Bronchial epithelial cell (primary cell): ENCODE measurements at places on chromosomes 7 and 10. TPM values are rescaled to one million over a fixed set of nuclear protein-coding genes. Genes with fewer than 3 reads are reported as not detected.

Gene ANKRD7
- total RNA-seq: 0.26 TPM in 2 replicates

Gene SMO
- total RNA-seq: 2.4 and 5.0 TPM in 2 replicates

Gene AZGP1
- 1.2 and 1.6 TPM in 2 replicates for total RNA-seq

Gene GRM3
- not detected in 2 replicates for total RNA-seq

Gene MICALL2
- total RNA-seq: 13.7 and 14.2 TPM in 2 replicates

Gene C7orf57
- 0.53 and 2.4 TPM in 2 replicates for total RNA-seq

GRCh38 chr10:15188603-15189002 lies 20.1 kb upstream of the NMT2 start:
- DNase-seq: no peak

- DNase-seq: no peak
These were observed 824.9 kb downstream of the TNS3 start for GRCh38 chr7:46756996-46757395.

DNA sequence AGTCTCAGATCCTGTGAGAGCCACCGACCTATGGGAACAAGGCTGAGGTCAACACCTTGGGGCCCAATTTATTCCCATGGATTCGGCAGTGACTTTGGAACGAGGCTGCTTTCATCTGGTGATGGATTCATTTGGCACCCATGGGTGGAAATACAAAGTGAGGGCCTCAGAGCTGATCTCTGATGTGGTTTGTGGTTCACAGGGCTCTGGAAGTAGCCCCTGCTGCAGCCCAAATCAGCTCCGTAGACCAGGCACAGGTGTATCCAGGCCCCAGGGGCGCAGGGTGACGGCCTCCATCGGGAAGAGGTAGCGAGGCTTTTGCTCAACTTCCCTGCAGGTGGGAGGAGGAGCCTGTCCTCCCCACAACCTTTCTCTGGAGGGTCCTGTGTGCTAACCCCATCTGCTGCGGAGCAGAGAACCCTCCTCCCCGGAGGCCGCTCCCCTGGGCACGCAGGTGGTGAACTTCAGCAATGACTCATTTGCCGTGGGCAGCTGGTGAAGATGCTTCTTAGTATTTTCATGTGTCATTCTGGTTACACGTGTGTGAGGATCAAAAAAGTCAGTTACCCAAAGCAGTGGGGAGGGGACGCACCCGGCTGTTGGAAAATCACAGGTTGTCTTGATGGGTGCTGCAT lies 7.5 kb upstream of the JAKMIP3 start:
- DNase-seq: no peak

- no peak for DNase-seq
These were observed 26.0 kb upstream of the PLCE1 start for GRCh38 chr10:93967756-93968155.

DNA sequence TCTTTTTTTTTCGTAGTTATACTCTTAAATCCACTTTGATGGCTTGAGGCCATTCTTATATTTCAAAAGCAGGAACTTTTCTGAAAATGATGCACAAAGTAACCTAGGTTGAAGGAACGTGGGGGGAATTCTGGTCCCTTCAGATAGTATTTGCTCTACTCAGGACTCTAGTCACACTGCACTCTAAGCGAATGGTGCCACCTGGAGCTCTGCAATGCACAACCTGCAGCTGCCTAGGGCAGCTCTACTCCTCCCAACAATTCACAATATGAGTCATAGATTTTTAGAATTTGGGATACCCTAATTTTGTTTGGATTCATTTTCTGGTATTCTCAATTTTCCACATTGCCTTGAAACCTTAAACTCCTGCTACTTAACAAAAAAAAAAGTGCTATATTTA lies 17.3 kb downstream of the SYPL1 start:
- DNase-seq: no peak

- peak; percentile 40 for DNase-seq
These were observed 31.3 kb downstream of the PLAC9 start for GRCh38 chr10:80163741-80164341.

DNA sequence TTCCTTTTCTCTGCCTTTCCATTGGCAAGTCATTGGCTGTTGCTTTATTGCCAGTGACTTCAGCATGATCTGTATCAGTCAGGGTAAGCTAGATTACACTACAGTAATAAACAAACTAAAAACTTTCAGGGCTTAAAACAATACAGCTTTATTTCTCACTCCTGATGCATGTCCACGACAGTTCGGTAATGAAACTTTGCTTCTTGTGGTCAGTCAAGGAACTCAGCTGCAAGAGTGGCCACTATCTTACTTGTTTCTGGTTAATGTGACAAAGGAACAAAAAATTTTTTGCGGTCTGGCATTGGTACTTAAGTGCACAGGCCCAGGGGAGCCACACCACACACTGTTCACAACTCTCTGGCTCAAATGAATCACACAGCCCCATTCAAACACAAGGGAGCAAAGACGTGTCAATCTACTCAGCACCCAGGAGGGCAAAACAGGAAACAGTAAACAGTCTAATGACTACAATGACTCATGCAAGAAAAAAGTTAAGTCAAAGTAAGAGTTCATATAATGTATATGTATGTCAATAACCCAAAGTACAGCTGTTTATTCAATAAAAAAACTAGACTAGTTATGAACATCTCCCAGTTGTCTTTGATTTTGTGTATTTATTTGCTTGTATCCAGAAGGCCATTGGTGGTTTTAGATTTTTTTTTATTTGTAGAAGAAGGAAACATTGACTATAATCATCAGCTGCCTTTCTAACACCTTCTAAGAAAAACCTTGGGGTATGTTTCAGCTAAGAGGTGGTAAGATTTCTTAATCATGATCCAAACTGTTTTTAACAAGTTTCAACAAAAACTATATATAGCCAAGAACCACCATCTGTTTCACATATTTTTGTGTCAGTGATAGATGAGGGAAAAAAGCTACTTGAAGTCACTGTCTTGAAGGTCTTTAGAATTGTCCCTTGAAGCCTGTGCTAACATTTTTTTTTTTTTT lies 134.4 kb upstream of the FAM3C start:
- peak; percentile 98 for DNase-seq

DNA sequence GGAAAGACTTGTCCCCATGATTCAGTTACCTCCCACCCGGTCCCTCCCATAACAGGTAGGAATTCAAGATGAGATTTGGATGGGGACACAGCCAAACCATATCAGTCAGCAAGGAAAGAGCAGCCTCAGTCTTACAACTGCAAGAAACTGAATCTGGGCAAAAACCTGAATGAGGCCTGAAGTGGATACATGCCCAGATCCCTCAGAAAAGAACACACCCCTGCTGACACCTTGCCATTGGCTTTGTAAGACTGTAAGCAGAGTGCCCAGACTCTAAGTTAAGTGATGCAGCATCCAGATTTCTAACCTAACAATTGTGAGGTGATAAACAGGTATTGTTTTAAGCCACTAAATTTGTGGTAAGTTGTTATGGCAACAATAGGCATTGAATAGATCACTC lies 670.8 kb downstream of the SORCS1 start:
- DNase-seq: no peak

- no peak for DNase-seq
These were observed at the start of gene MOGAT3 for GRCh38 chr7:101200862-101201599. Gene MOGAT3, minus strand, starts transcription at chr7:101201036. Its CDS starts 182 bp downstream, at chr7:101200854.

- DNase-seq: peak; percentile 73
These were observed 10.8 kb downstream of the NEURL1 start for GRCh38 chr10:103504181-103504783.
